ENCODE measurements at places on chromosomes 13 and 19. TPM values are rescaled to one million over a fixed set of nuclear protein-coding genes. Genes with fewer than 3 reads are reported as not detected.

- no peaks in the 10 kb centered on the region for H3K36me3 ChIP-seq
- H3K27me3 ChIP-seq, result peaks cover 6% of the 10 kb centered on the region
- peaks cover 14% of the 10 kb centered on the region for H3K4me1 ChIP-seq
- no peak for DNase-seq
- no peak overlapping the region for H3K27ac ChIP-seq
These were observed 27.3 kb downstream of the ZNF175 start for GRCh38 chr19:51598159-51598915.

DNA sequence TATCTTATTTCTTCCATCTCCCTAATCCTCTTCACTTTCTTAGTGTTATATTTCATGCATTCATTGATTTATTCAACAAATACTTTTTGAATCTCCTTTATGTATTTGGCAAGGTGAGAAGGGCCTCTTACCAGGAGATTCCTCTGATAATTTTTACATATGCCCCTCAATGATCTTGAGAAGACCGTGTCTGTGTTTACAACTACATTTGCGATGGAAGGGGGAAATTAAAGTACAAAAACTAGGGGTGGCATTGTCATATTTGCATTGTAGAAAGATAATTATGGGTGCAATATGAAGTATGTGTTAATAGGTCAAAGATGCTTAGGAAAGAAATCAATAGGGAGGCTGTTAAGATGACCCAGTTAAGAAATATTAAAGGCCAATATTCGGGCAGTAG, 1108.4 kb upstream of the MIR17HG start:
- no peaks in the 10 kb centered on the region for H3K4me1 ChIP-seq
- DNase-seq, result no peak
- no peaks in the 10 kb centered on the region for H3K36me3 ChIP-seq
- H3K27ac ChIP-seq, result no peak overlapping the region

- DNase-seq, result no peak
- H3K36me3 ChIP-seq, result no peaks in the 10 kb centered on the region
These were observed 15.0 kb upstream of the EMC10 start for GRCh38 chr19:50461066-50461875.

APC2 gene
- 2.0 TPM for total RNA-seq

DNA sequence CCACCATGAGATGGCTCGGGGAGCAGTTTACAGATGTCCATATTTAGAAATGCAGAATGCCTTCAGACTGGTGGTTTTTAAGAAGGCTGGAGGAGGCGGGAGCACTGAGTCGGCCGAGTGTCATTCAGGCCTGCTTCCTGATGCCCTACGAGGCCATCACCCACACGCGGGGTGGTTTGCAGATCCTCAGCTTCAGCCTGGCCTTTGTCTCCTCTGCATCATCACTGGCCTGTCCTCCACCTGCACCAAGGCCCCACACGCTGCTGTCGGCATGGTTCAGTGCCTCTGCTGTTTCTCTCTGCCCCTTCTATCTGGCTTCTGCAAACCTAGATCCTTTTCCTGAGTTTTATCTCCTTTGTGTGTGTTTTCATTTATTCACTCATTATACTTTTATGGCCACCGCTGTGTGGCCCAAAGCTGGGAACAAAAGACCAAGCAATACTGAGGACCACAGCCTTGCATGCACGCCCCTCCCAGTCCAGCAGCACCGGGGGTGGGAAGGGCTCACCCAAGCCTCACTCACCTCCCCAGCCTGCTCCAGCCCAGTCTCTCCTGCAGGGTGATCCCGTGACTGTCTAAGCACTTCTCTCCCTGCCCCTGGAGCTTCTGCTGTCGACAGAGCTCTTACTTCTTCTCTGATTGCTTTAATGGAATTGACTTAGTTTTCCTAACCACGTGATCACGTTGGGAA, 240.8 kb downstream of the TEX29 start:
- no peak overlapping the region for H3K4me3 ChIP-seq
- no peaks in the 10 kb centered on the region for H3K36me3 ChIP-seq
- no peaks in the 10 kb centered on the region for H3K4me1 ChIP-seq
- H3K27ac ChIP-seq, result no peak overlapping the region
- no peak for DNase-seq

- H3K4me1 ChIP-seq, result no peaks in the 10 kb centered on the region
- H3K4me3 ChIP-seq, result no peak overlapping the region
- no peaks in the 10 kb centered on the region for H3K27me3 ChIP-seq
- H3K36me3 ChIP-seq, result no peaks in the 10 kb centered on the region
- no peak overlapping the region for H3K27ac ChIP-seq
These were observed 2898.7 kb upstream of the PCDH20 start for GRCh38 chr13:64314331-64314730.

- no peaks in the 10 kb centered on the region for H3K4me1 ChIP-seq
- DNase-seq, result no peak
- H3K4me3 ChIP-seq, result no peak overlapping the region
These were observed 36.2 kb upstream of the GARRE1 start for GRCh38 chr19:34217952-34218817.

GRCh38 chr13:50365408-50366391, 350.5 kb downstream of the KCNRG start:
- no peaks in the 10 kb centered on the region for H3K36me3 ChIP-seq
- H3K4me3 ChIP-seq, result no peak overlapping the region
- H3K27me3 ChIP-seq, result no peaks in the 10 kb centered on the region
- H3K4me1 ChIP-seq, result no peaks in the 10 kb centered on the region

Data from sigmoid colon (tissue), 7 donors.